Right forelimb (tissue), 1 donor: ENCODE measurements at places on chromosomes 1 and 21.

DNA sequence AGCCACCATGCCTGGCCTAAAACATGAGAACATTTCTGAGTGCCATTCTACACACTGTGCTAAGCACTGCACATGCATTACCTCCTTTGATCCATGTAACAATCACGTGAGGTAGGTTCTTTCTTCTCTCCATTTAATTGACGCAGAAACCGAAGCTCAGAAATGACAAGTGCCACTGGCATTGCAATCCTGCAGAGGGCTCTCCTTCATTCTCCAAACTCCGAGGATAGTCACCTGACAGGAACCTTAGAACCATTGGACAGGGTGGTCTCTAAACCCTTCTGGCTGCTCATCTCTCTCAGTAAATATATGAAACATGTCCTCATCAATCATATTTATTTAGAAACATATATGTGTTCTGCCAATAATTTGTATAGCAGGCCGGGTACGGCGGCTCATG is 167.1 kb upstream of the JUN start:
- no peak for DNase-seq

GRCh38 chr1:84675106-84675505 is 15.2 kb downstream of the SSX2IP start:
- no peak for DNase-seq

DNA sequence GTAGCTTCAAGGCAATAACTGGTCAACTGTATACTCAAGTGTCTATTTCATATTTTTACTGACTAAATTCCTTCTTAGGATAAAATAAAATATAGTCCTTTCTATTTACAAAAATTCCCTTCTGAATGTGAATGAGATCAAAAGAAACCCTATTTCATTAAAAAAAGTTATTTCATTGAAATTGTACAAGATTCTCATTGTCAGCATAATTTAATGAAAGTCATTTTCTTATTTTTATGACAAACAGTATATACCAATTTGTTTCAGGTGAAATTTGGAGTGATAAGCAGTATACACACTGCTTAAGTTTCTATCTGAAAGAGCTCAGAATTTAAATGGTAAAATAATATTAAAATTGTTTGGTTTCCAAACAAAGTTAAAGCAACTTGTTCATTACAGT is 269.2 kb downstream of the USH2A start:
- DNase-seq: no peak

DNA sequence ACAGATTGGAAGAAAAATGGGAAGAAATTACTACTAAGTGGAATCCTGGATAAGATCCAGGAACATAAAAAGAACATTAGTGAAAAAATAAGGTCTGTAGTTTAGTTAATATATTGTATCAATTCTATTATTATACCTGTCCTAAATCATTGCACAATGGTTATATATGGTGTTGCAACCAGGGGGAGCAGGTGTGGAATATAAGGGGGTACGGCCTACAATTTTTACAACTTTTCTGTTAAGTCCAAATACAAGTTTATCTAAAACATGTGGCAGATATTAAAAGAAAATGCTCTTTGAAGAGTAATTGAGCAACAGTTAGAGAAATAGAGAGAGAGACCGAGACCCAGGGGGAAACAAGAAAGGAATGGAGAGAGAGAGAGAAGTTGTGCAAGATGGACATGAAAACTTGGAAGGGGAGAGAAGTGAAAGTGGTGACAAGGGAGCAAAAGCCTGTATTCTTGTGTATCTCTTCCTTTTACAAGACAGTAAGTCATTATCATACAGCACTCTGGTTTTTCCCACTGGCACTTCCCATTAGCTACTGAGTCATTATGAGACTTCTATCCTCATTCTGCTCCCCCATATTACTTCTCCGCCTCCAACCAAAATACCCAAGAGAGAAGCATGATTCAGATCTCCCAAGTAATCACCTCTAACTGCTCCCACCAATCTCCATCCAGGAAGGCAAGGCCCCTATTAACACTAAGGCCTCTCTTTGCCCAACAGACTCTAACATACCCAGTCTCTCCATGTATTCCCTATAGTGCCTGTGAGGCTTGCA is 22.3 kb upstream of the TRAF3IP3 start:
- DNase-seq: no peak

DNA sequence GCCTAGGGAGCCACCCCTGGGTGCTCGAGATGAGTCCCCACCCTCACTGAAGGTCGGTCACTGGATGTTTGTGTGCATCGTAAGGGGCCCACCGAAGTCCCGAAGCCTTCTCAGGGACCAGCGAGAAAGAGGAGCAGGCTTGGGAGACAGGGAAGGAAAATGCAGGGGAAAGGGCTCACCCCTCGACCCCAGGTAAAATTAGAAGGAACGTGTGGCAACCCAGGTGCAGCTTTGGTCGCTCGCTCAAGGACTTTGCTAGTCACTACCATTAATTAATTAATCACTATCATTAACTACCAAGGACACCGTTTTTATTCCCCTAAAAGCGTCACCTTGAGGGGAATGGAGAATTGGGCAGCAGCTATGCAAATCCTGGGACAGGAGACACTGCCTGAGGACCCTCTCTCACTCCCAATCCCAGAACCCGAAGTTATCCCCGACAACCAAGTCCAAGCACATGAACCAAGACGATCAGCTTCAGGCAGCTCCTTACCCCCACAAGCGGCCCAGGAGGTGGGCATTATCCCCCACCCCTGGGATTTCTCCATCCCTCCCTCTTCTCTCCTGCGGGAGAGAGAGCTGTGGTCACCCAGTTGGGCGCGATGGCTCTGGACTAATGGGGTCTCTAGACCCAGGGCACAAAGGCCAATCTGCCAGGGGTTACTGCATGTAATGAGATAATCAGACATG is 4.2 kb upstream of the SIM2 start:
- no peak for DNase-seq

GRCh38 chr1:96996001-96996400 is 274.4 kb downstream of the PTBP2 start:
- DNase-seq: no peak
